Activated T-cell treated with anti-CD3 and anti-CD28 coated beads, Interleukin-2, amount 50 U/mL, for 4 hours (primary cell): ENCODE measurements at places on chromosomes 4 and X.

DNA sequence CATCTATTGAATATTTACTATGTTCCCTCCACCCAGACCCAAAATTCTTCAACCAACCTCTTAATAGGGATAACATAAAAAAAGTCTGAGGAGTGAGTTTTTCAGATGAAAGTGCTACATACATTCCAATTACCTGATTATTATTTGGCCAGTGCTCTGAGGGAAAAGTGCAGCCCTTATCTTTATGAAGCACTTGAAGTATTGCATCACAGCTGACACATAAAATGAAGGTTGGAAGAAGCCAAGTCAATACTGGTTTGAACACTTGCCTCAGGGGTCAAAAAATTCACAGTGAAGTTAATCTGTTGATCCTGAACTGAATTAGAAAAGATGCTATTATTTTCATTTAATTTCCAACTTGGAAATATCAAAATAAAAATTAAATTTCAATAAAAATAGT, 498.9 kb downstream of the INPP4B start:
- DNase-seq = no peak

DNA sequence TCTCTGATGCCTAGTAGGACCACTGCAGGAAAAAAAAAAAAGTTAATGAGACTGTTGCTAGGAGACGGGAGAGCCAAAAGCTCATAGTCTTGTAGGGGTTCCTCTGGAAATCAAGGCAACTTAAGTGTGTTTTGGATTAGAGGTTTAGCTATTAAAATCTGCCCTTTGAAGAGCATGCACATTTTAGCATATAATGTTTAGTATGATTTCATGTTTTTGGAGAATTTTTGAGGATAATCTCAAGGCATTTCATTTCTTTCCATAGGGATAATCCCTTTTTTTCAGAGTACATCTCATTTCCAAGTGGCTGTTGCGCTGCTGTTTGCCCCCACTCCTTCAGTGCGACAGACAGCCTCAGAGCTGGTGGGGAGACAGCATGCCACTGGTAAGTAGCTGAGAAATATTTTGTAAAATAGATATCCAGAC, at the start of gene LINC00632:
Gene LINC00632, plus strand, starts transcription at position 339 of the 426 bp plus-strand sequence.
- DNase-seq = no peak

GRCh38 chrX:68895341-68895755, 66.5 kb downstream of the EFNB1 start:
- DNase-seq = no peak

DNA sequence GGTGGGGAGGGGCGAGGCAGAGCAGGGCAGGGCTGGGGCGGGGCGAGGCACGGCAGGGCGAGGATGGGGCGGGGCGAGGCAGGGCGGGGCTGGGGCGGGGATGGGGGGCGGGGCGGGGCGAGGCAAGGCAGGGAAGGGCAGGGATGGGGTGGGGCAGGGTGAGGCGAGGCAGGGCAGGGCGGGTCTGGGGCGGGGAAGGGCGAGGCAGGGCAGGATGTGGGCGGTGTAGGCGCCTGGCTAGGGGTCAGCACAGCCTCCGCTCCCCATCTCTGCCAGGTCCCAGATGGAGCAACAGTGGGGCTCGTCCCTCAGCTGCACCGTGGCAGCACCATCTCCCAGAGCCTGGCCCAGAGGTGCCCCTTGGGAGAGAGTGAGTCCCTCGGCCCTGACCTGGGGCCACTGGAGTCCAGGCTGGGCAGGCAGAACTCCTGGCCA, 4.2 kb upstream of the SRPK3 start:
- DNase-seq = no peak

DNA sequence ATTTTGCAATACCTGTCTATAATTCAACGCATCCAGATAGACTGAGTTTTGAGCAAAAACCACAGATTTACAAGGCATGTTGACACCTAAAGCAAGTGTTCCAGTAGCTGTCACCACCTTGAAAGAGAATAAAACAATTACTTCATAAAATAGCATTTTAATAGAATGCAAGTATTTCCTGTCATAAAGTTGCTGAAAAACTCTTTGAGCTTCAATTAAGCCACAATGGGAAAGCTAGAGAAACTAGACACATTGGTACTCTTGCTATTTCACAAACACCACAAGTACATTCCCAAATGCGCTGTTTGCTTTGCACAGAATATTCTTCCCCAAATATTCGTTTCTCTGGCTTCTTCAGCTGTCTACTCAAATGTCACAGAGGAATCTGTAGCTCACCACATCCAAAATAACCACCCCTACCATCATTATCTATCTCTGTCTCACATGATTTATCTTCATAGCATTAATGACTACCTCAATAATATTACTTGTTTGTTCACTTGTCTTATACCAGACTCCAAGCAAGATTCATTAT, 70.3 kb downstream of the DDX60 start:
- DNase-seq = no peak

- DNase-seq = no peak
Measured at GRCh38 chrX:15204130-15204751, 65.6 kb downstream of the ASB9 start.

GRCh38 chr4:138832563-138832962, 183.0 kb upstream of the NOCT start:
- DNase-seq = no peak
